ENCODE measurements at places on chromosomes 1 and 21.

DNA sequence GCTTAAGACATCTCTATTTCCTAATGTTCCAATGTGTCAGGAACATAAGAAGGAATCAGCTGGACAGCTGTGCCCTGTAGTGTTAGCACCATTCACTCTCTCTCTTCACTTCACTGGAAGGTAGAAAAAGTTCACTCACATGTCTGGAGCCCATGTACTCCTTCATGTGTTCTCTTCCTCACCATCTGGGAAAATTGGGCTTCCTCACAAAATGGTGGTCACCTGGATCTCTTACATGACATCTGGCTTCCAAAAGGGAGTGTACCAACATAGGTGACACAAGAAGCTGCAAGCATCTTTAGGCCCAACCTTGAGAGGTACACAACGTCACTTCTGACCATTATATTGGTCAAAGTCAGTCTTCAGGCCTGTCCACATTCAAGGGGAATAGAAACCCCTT lies 882.6 kb downstream of the LTN1 start:
- DNase-seq = no peak

- DNase-seq = no peak
Observed at GRCh38 chr21:28445141-28445830, 547.4 kb downstream of the LTN1 start.

DNA sequence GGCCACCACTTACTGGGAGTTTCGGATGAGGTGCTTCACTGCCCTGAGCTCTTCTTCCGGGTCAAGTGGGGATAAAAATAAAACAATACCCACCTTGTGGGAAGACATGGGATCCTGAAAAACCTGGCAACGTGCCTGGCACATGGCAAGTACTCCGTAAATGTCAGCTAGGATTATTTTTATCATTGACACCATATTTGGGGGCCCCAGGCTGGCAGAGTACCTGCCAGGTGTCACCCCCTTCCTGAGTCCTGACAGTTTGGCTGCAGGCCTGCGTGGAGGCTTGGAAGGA lies 9.2 kb upstream of the EPHA2 start:
- DNase-seq = no peak

- DNase-seq = no peak
Observed at GRCh38 chr1:7771823-7772299, 765 bp downstream of the VAMP3 start.

Data from HAP-1 (cell line).